ENCODE measurements at places on chromosomes 1 and 21. TPM values are rescaled to one million over a fixed set of nuclear protein-coding genes. Genes with fewer than 3 reads are reported as not detected.

DNA sequence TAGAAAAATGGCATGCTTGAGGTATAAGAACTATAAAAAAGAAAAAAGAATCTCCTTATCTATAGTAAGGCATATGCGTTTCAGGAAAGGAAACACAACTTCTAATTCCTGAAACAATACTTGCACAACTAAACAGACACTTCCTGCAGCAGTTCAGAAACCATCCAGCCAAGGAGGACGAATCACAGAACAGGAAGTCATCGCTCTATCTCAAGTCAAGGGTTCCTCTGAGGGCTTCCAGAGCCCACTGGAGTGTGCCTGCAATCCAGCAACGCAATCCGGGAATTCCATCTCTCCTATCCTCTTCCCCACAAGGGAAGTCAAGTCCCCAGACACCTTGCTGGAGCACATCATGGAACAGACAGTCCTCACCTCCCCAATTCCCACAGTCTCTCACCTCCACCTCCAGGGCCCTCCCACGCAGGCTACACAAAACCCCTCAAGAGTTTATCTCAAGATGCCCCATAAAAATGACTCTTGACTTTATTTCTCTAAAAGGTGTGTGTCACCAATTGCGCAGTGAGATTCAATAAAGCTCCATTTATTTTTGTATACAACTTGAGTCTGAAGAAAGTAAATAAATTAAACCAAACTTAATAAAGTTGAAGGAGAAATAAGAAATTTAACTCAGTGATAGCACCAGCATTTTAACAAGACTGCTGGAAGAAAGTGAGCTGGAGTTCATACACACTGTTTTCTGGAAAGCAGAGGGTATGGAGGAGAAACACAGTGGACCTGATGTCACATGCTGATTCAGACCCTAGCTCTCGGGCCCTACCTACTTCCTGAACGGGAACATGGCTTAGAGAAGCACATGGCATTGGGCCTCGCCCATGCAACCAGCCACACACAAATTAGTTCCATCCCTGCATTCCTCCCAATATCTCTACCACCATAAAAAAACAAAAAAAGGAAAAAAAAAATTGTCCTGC lies 39.9 kb downstream of the SIPA1L2 start:
- peak; percentile 44 for DNase-seq

GRCh38 chr1:209485167-209485566 lies 98.3 kb upstream of the CAMK1G start:
- DNase-seq = peak; percentile 74

FMO3 gene
- not detected for total RNA-seq

GBP3 gene
- 25.0 TPM for total RNA-seq

DNA sequence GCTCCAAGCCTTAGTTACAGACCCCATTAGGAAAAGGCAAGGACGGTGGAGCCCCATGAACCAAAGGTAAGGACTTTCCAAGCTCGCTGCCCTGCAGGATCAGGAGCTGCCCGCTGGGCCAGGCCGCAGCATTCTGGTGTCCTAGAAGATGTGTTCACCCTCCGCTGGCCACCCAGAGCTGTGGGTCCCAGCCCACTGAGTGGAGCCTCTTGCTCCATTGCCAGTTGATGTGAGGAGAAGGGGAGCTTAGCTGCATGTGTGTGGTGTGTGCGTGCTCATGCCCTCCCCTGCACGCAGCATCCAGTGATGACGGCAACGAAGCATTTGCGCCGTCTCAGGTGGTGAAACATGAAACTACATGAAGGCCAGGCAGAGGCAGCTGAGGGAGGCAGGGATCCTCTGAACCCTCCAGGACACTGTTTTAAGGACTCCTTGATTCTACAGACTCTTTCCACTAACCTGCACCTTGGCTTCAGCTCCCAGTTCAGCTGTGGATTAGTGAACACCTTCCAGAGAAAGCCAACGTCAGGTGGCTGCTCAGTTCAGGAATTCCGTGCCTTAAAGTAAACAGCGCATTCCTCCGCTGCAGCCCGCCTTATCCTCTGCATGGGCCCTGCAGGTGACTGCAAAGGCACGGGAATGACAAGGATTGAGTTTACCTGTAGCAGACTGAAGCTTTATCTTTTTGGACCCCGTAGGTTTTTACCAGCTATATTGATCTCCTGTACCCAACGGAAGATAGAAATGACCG lies 48.7 kb downstream of the SMYD2 start:
- DNase-seq = no peak

DNA sequence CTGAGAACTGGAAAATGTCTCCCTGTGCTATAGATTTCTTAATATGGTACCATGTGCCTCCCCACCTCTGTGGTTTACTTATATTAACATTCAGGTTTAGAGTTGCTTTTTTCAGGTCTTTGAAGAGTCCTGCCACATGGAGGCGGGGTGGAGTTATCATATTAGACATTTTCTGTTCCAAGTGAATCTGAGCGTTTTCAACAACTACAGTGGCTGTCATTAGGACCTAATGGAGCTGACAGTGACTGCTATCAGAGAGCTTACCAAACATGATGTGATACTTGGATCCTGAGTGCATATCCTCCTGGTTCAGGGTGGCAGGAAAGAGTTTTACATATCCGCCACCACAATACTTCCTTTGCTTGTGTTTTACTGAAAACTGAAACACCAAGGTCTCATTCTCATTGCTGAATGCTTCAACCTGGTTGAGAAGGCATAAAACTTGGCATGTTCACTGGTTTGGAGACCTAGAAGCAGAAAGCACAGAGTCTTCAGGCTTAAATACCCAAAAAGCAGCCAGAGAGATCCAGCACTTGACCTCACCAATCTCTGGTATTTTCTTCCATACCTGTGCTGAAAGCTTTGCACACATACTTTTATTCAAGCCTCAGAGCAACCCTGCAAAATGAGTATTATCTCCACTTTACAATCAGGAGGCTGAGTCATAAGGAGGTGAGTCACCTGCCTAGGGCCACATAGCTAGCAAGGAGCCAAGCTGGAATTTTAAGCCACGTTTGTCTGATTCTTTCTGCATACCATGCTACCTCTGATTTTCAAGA lies 47.4 kb upstream of the OSBPL9 start:
- DNase-seq = peak; percentile 61
